ENCODE measurements at places on chromosomes 5 and 9.

GRCh38 chr5:128358826-128359225, 179.2 kb downstream of the FBN2 start:
- DNase-seq = no peak

DNA sequence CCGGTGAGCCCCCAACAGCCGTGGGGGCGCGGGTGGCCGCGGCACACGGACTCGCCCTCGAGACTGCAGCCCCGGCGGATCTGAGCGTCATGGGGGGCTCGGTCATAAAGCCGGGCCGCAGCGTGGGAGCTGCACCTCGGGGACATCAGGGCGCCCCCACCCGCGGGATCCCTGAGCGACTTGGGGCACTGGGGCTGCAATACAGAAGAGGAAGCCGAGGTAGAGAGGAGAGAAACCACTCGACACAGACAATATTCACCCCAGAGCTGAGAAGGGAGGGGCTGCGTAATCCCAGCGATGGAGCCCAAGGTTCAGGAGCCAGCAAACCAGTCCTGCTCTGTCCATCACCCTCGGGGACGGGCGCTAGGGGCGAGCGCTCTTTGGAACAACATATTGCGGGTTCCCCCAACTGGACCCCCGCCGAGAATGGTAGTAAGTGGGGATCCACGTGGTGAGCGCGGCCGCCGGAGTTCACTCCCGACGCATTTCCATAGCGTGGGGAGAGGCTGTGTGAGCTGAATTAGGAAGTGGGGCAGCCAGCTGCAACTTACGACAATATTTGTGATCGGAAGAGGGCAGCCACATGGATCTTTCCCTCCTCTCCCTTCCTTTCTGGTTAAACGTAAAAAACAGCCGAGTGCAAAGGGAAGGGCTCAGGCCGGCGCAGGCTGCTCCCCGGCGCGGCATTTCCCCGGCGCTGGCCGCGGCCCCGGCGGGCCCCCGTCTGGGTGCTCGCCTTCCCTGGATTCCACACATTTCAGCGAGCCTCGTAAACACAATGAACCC, 9.9 kb downstream of the PTCH1 start:
- DNase-seq = no peak

- DNase-seq = no peak
These were observed 291.9 kb upstream of the PDE4D start for GRCh38 chr5:60185231-60186099.

DNA sequence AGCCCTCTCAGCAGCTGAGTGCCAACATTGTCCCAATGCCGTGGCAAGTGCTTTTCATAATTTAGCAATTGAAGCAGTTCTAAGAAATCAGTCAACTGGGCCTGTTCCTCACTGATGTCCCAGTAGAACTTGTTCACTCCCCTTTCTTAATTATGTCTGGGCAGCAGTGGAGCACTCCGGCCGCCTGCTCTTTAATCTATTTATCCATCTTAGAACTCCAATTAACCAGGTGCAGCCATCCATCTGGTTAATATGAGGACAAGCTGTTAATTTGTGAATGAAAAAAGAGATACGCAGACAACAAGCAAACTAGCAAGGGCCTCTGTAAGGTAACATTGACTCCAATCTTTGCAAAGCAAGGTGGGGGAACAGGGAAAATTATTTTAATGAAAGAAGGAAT, 39.4 kb downstream of the MAT2B start:
- DNase-seq = no peak

DNA sequence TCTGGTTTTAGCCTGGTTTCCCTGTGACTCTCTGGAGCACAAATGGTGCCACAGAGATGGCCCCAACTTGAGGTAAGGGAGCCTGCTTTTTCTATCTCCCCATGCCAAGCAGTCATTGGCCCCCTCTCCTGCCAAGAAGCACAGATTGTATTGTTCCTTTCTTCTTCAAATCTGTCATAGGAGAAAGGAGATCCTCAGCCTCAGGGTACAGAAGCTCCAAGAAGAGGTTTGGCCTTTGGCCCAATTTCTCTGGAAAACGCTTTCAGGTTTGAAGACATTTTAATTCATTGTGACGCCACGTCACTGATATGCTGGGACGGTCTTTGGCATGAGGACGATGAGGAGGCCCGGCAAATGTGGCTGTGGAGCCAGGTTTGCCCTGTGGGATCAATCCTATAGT, 29.2 kb upstream of the PANK3 start:
- no peak for DNase-seq
